ENCODE measurements at places on chromosomes 4 and X.

GRCh38 chrX:139640259-139640658 is 67.7 kb downstream of the MCF2 start:
- no peak for DNase-seq

DNA sequence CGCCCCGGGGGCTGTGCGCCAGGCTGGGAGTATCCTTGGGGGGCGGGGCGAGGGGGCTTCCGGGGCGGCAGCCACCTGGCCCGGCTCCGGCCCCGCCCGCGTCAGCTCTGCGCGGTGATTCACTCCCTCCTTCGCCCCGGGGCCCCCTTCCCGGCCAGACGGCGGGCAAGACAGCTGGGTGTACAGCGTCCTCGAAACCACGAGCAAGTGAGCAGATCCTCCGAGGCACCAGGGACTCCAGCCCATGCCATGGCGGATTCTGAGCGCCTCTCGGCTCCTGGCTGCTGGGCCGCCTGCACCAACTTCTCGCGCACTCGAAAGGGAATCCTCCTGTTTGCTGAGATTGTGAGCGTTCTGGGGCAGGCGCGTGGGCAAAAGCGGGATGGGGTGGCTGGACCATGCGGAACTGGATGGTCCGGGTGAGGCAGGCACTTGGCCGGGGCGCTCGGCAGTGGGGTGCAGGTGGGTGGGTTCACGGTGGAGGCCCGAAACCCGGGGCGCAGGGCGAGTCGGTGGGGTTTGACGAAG is at the start of gene PLP2:
TSS of gene PLP2 (plus strand) at position 147 of the 528 bp plus-strand sequence. CDS start at position 250, 103 bp downstream.
- no peak for DNase-seq

DNA sequence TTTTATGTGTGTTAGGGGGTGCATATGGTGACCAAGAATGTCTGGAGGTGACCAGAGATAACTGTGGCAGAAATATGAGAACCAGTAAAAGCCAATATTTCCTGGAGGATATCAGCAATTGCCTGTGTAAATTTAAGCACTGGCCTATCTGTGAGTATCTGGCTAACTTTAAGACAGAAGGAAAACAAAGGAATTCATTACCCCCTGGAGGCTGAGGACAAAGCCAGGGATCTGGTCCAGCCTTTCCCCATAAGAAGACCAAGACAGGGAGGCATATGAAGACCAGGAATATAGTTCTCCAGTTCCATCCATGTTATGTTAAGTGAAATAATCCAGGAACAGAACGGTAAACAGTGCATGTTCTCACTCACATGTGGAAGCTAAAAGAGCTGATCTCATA is 49.2 kb downstream of the MFAP3L start:
- no peak for DNase-seq

GRCh38 chrX:11080741-11081305 is 30.3 kb upstream of the HCCS start:
- no peak for DNase-seq

GRCh38 chr4:130808492-130808891 is 1712.5 kb downstream of the C4orf33 start:
- DNase-seq, result no peak

DNA sequence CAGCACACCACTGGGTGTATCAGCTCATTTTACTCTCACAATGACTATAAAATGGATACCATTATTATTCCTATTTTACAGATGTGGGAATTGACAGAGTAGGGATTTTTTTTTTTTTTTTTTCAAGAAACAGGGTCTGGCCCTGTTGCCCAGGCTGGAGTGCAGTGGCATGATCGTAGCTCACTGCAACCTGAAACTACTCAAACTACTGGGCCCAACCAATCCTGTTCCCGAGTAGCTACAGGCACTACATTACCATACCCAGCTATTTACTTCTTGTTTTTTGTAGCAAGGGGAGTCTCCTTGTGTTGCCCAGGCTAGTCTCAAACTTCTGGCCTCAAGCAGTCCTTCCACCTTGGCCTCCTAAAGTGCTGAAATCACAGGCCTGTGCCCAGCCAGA is 95.2 kb downstream of the LARP7 start:
- DNase-seq, result no peak

GRCh38 chr4:24645765-24646550 is 61.6 kb upstream of the DHX15 start:
- DNase-seq, result no peak

- DNase-seq, result no peak
These were observed 8.7 kb downstream of the SMIM10 start for GRCh38 chrX:134999469-134999868.

- DNase-seq, result no peak
These were observed 79.9 kb downstream of the AASDH start for GRCh38 chr4:56307423-56307822.

DNA sequence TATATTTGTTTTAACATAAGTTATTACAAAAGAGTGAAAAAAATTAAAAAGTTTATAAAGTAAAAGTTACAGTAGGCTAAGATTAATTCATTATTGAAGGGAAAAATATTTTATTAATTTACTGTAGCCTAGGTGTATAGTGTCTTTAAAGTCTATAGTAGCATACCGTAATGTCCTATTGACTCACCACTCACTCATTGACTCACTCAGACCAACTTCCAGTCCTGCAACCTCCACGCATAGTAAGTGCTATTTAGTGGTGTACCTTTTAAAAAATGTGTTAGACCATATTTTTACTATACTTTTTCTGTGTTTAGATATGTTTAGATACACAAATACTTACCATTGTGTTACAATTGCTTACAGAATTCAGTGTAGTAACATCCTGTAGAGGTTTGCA is 841.1 kb downstream of the CENPC start:
- DNase-seq, result no peak

DNA sequence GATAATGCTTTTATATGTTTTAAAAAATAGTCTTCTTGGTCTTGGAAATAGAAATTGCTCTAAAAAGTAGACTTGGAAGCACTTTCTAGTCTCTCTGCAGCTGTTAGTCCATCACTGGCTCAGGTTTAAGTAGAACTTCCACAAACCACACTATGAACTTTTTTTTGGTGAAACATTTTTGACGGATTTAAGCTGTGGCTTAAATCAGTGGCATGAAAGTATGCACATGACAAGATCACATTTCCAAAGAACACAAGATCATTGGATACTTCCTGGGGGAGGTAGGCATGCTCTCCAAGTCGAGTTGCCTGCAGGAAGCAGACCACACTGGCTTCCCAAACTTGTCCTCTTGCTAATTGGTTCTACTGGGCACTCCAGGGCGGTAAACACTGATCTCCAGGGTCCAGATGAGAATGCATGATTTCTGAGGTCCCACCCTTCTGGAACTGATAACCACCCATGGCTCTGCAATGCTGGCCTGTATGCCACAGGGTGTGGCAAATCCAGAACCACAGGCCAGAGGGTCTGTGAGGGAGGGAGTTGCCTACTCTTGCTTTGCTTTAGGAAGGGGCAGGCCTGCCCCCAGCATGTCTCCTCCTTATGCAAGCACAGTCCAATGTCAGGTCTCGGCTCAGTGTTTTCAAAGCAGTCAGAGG is 331.9 kb upstream of the SFRP2 start:
- no peak for DNase-seq

- no peak for DNase-seq
These were observed 5.4 kb downstream of the JADE3 start for GRCh38 chrX:46917622-46918021.

DNA sequence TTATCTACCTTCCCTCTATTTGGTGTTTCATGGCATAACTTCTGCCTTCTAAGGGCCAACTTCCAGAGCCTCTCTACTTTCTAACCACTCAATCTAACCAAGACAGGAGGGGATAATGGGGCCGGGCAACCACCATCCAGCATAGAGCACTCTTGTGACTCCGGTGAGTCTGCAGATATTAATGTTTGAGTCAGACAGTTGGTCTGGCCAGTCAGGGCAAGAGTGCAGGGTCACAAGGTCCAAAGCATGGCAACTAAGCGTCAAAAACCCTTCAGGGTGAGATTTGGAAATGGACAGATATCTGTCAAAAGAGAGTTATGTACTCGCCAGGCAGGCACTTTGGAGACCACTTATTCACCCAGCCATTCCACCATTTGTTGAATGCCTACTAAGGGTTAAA is 105.0 kb downstream of the PALLD start:
- DNase-seq, result no peak

DNA sequence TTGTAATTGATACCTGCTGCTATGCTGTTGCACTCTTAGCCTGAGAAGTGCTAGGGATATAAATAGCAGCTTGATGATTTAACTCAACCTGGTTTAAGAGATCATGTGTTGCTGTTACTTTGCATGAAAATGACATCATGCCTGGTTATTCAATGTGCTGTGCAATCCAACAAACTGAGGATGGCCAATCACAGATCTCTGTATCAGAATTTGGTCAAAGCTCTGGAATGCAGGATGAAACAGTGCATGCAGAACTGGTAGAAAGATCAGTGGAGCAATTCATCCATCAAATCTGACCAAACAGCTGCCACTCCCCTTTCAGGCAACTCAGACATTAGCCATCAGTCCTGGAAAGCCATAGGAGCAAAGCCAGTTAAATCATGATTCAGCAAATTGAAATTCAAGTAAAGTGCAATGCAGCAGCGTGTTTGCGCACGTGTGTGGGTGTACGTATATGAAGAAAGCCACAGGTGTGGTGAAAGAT is 160.3 kb upstream of the RASGEF1B start:
- no peak for DNase-seq

- DNase-seq, result no peak
These were observed 721.8 kb downstream of the ADGRL3 start for GRCh38 chr4:61921920-61922319.

DNA sequence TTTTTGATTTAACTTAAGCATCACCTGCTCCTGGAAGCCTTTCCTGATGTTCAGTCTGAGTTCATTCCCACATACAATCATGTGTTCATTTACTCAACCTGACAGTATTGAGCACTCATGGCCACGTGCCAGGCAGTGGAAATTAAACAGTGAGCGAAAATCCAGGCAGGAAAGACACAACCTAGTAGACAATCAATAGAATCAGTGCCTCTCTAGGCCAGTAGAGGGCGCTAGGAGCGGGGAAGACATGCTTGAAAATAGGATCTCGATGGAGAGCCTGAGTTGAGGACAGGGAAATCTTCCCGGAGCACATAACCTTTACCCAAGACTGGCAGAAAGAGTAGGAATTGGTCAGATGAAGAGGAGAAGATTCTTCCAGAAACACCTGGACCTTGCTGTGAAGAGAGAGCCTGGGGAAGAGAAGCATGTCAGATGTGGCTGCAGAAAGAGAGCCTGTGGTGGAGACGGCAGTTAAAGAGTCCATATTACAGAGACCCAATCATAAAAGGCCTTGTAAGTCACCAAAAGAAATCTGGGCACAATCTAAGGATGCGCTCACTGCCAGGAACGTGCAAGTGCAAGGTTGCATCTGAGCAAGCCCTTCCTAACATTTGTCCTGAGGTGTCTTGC is 103.5 kb downstream of the LDB2 start:
- DNase-seq, result peak; percentile 4

DNA sequence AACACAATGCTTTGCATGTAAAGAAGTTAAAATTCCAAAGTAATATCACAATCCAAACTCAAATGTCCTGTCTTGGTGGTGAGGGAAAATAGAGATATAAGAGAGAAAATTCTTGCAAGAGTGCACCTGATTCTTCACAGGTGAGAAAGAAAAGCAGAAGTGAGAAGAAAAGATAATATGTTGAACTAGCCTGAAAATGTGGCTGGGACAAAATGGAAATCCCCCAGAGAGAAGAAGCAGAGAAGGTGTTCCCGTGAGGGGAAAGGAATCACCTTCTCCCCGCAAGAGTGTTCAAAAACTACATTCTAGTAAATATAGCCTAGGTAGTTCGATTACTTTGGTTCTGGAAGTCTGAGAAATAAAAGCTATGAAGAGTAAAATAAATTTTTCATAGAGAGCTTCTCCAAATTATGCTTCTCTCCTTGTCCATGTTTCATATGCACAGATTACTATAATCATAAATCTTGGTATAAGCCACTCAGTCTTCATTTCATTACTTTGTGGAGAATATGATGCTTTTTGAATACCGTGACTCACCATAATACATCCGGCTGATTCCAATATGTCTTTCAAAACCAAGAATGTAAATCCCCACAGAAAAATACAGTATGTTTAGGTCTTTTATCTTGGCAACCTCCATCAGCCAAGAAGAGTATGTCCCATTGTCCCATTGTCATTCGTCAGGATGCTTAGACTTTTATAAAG is 63.1 kb downstream of the COX18 start:
- DNase-seq, result no peak

DNA sequence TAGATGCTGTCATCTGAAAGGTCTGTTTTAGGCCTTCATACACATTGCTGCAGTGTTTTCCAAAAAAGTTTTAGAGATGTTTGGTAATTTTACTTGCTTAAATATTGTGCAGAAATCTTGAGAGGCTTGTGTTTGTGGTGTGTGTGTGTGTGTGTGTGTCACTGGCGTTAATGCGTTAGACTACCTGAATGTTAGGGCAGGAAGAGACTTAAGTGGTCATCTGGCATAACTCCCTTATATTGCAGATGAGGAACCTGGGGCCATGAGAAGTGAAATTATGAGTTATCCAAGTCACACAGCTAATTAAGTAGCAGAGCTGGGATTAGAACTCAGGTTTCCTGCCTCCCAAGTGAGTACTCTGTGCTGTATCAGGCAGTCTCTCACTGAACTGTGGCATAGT is 1.4 kb downstream of the LSM6 start:
- DNase-seq, result no peak

- no peak for DNase-seq
These were observed 162.4 kb upstream of the GPRIN3 start for GRCh38 chr4:89469930-89470375.

Measured in H54 (cell line).